ENCODE measurements at places on chromosomes 2 and 18. TPM values are rescaled to one million over a fixed set of nuclear protein-coding genes. Genes with fewer than 3 reads are reported as not detected.

DNA sequence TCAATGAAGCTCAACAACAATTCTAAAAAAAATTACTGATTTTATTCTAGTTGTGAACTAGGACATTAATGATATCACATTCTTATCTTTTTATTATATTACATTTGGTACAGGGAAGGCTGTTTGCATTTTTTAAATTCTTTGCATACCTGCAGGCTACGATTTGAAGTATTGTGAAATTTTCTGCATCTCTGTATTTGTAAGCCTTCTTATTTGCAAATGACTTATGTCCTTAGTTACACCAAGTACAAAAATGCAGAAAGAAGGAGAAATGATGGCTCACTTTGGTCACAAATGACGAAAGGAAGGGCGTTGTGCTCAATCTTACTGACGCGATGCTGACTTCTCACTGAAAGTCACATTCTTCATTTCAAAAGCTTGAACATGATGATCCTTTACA, 227.5 kb upstream of the SOX11 start:
- no peak for DNase-seq

GRCh38 chr2:188024811-188025210, 266.9 kb upstream of the GULP1 start:
- DNase-seq: no peak

DNA sequence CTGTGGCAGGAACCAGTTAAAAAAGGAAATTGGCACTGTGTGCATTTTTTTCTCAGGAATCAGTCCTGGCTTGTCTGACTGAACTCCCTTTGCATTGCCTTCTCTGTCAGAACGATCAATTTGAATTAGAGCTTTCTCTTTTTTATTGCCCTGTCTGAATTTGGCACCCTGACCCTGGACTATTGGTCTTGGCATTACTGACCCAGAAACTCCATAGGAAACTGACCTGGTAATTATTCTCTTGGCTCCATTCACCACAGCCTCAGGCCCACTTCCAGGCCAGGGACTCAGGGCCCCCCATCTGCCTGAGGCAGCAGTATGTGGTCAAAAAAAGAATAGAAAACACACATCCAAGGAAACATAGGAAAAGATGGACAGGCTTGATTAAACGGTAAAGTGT, 32.0 kb upstream of the CCDC88A start:
- DNase-seq: no peak

DNA sequence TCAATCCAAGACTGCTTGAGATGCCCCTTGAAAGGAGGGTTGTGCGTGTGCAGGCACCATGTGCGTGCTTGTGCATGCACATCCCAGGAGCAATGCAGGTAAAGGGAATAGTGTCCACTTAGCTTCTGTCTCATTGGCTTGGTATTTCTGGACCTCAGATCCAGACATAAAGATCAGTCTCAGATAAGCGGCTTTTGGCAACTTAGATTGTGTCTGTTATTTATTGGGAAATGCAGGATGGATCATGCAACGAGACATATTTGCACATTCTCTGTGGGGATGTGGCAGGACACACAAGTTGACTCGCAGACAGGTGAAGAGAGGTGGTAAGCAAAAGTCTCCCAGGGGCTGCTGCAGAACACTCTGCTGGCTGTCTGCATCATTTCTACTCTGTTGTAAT, 67.9 kb downstream of the SETBP1 start:
- no peak for DNase-seq

- DNase-seq: no peak
Measured at GRCh38 chr2:69969126-69969983, 7.9 kb upstream of the ASPRV1 start.

DNA sequence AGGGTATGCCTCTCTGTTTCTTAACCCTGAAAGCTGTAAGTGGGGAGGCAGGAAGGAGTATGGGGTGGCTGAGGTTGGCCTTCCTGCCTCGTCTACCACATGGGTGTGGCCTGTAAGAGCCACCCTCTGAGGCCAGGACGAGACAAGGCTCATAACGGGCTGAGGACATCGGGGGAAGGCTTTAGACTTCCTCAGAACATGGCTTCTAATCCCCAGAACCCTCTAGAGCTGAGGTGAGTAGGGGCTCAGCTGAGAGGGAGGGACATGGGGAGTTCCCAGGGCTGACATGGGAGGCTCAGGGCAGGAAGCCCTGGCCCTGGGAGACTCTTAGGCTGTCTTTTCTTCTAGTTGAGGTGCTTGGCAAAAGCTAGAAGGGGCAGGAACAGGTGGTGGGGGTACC, 36.7 kb downstream of the EMX1 start:
- DNase-seq: no peak

GRCh38 chr2:15579641-15580040, 12.0 kb upstream of the DDX1 start:
- DNase-seq: no peak

DNA sequence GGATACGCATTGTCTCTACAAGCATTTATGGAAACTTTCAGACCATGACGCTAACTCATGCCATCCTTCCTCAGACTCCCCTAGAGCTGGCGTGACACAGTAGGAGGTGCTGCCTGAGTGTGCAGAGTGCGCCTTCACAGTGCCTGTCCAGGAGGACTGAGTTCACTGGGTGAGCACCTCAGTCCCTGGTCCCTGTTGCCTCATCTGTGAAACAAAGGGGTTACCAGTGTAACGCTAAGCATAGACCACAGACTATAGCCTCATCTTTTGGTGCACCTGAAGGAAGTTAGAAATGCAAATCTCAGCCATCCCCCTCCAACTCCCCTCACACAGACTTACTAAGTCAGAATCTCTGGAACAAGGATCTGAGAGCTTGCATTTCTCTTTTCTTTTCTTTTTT, 142.8 kb downstream of the TMEM17 start:
- no peak for DNase-seq

DNA sequence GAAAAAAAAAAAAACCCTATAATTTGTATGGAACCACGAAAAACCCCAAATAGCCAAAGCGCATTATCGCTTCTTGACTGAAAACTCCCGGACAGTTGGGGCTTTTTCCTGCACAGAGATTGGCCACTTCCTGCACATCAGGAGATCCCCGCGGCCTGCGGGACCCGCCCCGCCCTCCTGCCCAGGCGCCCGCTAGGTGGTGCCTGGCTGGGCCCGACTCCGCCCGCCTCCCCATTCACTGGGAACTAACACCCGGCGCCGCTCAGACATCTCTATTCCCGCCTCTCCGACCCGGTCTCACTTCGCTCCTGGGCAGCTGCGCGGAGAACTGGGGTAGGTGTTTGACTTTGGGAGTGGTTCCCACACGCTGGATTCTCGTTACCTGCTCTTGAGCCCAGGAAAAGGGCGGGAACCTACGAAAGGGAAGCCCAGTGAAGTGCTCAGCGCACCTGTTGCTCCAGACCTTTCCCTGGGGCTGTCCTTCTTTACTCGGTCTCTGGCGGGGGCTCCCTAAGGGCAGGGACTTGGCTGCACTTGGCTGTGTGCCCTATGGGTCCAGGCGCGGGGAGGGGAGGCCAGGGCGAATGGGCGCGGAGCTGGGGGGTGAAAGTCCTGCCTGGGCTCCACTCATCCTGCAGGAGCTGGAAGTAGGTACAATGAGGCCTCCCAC, at the start of gene HMSD:
HMSD (plus strand) TSS at position 234 of the 670 bp plus-strand sequence. CDS start 4,155 bp downstream, outside the sequence.
- DNase-seq: no peak

GRCh38 chr18:59012815-59013705, 126.6 kb upstream of the SEC11C start:
- DNase-seq: no peak

DNA sequence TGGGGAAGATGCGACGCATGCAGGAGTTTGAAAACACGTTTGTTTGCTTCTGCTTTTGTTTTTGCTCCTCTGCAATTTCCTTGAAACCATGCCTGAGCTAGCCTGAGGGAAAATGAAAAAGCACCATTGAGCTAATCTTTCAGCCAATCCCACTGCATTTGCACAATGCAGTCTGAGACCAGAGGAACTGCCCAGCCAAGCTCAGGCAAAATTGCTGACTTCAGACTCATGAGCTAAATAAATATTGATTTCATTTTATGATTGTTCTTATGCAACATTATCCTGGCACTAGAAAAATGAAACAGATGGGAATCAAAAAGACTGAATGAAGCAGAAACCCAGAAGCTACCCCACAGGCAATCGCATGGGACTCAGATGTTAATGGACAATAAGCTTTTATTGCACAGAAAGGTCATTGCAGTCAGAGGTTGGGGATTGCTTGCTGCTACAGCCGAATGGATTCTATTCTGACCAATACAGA, 37.0 kb downstream of the TPRKB start:
- no peak for DNase-seq

DNA sequence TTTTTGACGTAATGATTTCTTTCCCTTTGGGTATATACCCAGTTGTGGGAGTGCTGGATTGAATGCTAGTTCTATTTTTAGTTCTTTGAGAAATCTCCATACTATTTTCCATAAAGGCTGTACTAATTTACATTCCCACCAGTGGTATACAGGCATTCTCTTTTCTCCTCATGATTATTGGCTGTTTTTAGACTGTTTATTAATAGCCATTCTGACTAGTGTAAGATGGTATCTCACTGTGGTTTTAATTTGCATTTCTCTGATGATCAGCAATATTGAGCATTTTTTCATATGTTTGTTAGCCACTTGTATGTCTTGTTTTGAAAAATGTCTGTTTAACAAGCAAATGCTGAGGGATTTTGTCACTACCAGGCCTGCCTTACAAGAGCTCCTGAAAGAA, 9.2 kb upstream of the CD28 start:
- no peak for DNase-seq

DNA sequence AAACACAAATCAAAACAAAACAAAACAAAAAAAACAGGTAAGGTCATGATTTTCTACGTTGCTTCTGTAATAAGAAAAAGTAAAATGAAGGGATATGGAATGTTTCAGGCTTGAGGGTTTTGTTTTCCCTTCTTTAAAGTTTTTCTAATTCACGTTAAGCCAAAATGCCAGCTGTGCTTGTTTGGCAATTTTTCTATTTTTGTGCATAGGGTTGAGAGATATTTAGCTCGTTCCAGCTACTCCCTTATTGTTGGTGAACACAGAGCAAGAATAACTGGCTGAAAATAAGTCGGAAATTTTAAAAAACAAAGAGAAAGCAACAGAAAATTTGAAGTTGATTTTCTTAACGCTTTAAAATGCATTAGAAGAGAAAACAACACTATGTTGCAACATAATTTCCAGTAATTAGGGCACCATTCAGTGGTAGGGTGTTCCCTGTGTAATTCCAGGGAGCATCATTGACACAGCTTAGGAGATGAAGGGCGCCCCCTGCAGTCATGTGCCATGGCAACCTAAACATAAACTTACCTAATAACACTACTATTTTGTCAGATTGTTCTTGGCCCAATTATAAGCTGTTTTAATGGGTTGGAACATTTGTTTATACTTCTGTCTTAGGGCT, 99.5 kb downstream of the DTNA start:
- no peak for DNase-seq

- DNase-seq: no peak
Measured at GRCh38 chr2:65198737-65199136, 28.9 kb upstream of the ACTR2 start.

DNA sequence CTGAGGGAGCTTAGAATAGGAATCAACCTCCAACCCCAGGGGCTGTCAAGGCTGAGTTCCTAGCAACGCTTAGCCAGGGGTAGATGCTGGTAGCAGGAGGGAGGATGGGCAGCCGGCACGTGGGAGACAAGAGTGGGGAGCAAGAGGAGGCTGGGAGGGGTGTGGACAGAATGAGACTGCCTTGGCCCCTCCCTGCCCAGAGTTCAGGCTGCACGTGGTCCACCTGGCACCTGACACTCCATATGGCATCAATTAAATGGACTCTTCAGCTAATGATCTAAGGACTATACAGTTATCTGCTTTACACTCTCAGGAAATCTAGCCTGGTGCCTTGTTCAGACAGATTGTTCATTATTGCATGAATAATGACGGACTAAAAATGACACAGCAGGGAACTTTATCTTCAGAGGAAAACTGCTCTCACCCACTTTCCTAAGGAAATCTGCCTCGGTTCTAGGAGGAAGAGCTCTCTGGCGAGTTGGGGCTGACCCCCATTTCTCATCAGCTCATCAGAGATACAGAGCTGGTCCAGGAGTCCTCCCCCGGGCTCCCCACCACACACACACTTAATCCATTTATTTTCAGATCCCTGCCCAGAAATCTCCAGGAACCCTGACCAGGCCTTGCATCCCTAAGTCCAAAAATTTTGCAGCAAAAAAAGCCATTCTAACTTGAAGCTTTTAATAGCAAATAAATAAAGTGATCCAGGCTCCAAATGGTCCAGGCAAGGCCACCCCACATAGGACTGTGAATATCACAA, 102.1 kb upstream of the CDC42EP3 start:
- DNase-seq: no peak

DNA sequence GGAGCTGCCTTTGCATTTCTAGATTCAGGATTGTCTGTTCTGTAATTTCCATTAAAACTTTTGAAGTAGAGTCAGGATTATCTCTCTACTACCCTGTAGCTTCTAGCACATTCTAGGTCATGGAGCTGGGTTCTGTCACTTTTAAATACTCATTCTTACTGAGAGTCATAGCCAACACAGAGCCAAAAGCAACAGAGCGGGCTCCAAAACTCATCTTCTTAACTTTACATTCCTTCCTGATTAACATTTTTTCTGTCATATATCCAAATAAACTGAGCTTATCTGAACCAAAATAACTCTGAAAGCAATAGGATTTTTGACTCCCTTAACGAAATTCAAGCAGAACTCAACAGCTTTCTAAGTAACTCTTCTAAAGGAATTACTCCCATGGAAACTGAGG, 12.9 kb downstream of the PREPL start:
- no peak for DNase-seq

DNA sequence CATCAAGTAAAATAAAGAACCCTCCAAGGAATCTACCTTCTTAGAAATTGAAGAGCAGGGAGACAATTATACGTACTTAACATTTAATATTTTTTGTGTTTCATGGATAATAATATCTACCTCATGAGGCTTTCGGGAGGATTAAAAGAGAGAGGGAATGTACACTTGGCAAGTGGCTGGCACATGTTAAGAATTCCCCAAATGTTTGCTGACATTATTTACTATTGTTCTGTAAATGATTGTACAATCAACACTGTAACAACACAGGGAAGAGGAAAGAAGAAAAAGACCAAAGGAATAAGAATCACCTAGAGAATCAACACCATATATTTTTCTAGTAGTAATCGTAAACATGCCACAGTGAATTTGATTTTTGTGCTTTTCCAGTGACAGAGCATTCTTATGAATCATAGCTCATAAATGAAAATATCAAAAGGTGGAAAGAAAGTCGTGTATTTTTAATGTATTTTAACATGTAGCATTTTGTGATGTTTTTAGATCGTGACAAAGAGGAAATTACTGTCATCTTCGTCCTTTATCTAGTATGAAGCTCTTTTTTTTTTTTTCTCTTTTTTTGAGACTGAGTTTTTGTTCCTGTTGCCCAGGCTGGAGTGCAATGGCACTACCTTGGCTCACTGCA, 67.3 kb downstream of the B3GNT2 start:
- DNase-seq: no peak

C1GALT1C1L gene
- 3.7 TPM for polyA plus RNA-seq

MALL gene
- 13.0 TPM for polyA plus RNA-seq

CCDC178 gene
- 1.7 TPM for polyA plus RNA-seq

NYAP2 gene
- polyA plus RNA-seq: not detected

PGAP1 gene
- polyA plus RNA-seq: 29.4 TPM

SLC4A5 gene
- 2.4 TPM for polyA plus RNA-seq

All from right renal pelvis (tissue), 4 donors.